Activated CD4-positive, alpha-beta memory T cell treated with anti-CD3 and anti-CD28 coated beads for 36 hours (primary cell): ENCODE measurements at places on chromosomes 11 and 22. TPM values are rescaled to one million over a fixed set of nuclear protein-coding genes. Genes with fewer than 3 reads are reported as not detected.

The OR51E2 gene
- not detected for total RNA-seq

- no peak for DNase-seq
Observed at GRCh38 chr11:85232559-85232958, 394.6 kb downstream of the DLG2 start.

The PARVA gene
- 0.41 TPM for total RNA-seq

DNA sequence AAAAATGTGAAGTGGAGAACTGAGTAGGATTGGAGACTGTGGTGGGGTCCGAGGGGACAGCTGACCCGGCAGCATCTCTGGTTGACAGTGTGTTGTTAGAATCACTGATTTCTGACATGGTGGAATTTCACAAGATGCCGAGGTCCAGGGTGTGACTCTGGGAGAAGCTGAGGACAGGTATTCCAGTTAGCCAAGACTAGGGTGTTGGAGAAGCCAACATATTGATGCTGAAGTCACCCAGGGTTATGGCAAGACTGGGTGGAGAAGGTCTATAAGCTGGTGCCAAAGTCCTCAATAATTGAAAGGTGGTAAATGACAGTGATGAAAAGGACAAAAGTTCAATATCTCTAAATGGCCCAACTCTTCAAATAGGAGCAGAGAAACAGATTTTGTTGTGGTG lies 86.1 kb downstream of the ME3 start:
- DNase-seq = no peak
